Skeletal muscle tissue (tissue), 5 donors: ENCODE measurements at places on chromosomes 13 and 19. TPM values are rescaled to one million over a fixed set of nuclear protein-coding genes. Genes with fewer than 3 reads are reported as not detected.

Gene OR7D2
- total RNA-seq: not detected

Gene ACER1
- total RNA-seq: 0.52 TPM

Gene SULT2A1
- not detected for total RNA-seq

Gene SPACA4
- total RNA-seq: not detected

Gene LIG1
- 14.6 TPM for total RNA-seq

Gene MBD3L2
- not detected for total RNA-seq

Gene ATP8B3
- 0.52 TPM for total RNA-seq

Gene REXO1
- total RNA-seq: 5.7 TPM

Gene C19orf33
- not detected for total RNA-seq

Gene ZNF177
- total RNA-seq: 4.2 TPM

Gene TPTE2
- not detected for total RNA-seq

Gene ODAD3
- total RNA-seq: not detected

Gene PCP2
- not detected for total RNA-seq

Gene CEACAM3
- not detected for total RNA-seq

Gene PRR19
- total RNA-seq: not detected

Gene AMER2
- not detected for total RNA-seq

Gene IGFL3
- total RNA-seq: not detected

Gene UHRF1
- total RNA-seq: 19.8 TPM

Gene RNF225
- not detected for total RNA-seq

Gene ZSCAN5B
- under 0.01 TPM for total RNA-seq

Gene ZNF98
- total RNA-seq: 1.0 TPM

Gene PSG5
- not detected for total RNA-seq

Gene ZNF836
- 5.7 TPM for total RNA-seq

Gene NPAS1
- 1.0 TPM for total RNA-seq

Gene KBTBD6
- 12.5 TPM for total RNA-seq

Gene SIGLEC12
- total RNA-seq: not detected

Gene OR7E24
- not detected for total RNA-seq

Gene SMIM44
- not detected for total RNA-seq

Gene CASP14
- not detected for total RNA-seq

Gene GPR4
- total RNA-seq: 0.52 TPM

Gene ZNF540
- 1.6 TPM for total RNA-seq

Gene PRTN3
- 4.7 TPM for total RNA-seq

Gene ZNF729
- not detected for total RNA-seq

Gene KRTDAP
- not detected for total RNA-seq

Gene RXFP2
- total RNA-seq: under 0.01 TPM

Gene ZNF776
- total RNA-seq: 18.3 TPM

Gene RHPN2
- total RNA-seq: 0.52 TPM

Gene MUC16
- not detected for total RNA-seq

Gene NR2F6
- total RNA-seq: 21.9 TPM

Gene NTF4
- total RNA-seq: not detected

Gene TTYH1
- total RNA-seq: 1.0 TPM

Gene ZNF560
- total RNA-seq: 0.52 TPM

Gene CACNA1A
- 0.52 TPM for total RNA-seq

Gene PLPP2
- total RNA-seq: 1.0 TPM

Gene SYNE4
- not detected for total RNA-seq

Gene LGALS7B
- total RNA-seq: not detected

Gene KLK3
- total RNA-seq: not detected

Gene NLRP9
- not detected for total RNA-seq
